ENCODE measurements at places on chromosomes 12 and 14.
A peak's percentile ranks its signal among the peaks of the same experiment; 100 is the strongest.

- no peak for DNase-seq
Observed at GRCh38 chr12:115761784-115762183, 515.7 kb downstream of the MED13L start.

GRCh38 chr12:124392271-124392666 is 97.4 kb downstream of the RFLNA start:
- DNase-seq = peak; percentile 63

- DNase-seq = no peak
Observed at GRCh38 chr12:62693376-62694050, 226.9 kb downstream of the MON2 start.

GRCh38 chr14:99030454-99030853 is 241.5 kb downstream of the BCL11B start:
- no peak for DNase-seq

Data from Right ventricle myocardium superior (tissue), 1 donor.